Muscle of back (tissue), 13 donors: ENCODE measurements at places on chromosomes 5 and 9. TPM values are rescaled to one million over a fixed set of nuclear protein-coding genes. Genes with fewer than 3 reads are reported as not detected.

- DNase-seq: no peak
These were observed 6.1 kb downstream of the IL12B start for GRCh38 chr5:159324102-159324755.

- DNase-seq: no peak
These were observed 215.6 kb downstream of the C9orf50 start for GRCh38 chr9:129405089-129405826.

DNA sequence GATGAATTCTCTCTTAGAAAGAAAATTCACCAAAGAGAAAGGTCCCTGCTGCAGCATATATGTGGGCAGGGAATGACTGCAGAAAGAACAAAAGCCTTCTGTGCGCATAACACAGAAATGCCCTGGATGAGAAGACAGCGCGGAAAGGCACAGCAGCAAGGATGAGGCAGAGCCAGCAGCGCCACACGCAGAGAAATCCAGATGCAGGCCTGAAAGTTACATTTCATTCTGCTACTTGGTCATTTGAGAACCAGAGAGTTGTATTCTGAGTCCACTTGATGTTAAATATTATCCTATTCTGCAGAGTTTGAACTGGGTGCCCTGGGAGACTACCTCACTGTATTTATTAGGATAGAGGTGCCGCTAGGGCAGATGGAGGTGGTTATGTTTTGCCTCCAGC is 68.5 kb downstream of the GLDC start:
- no peak for DNase-seq

DNA sequence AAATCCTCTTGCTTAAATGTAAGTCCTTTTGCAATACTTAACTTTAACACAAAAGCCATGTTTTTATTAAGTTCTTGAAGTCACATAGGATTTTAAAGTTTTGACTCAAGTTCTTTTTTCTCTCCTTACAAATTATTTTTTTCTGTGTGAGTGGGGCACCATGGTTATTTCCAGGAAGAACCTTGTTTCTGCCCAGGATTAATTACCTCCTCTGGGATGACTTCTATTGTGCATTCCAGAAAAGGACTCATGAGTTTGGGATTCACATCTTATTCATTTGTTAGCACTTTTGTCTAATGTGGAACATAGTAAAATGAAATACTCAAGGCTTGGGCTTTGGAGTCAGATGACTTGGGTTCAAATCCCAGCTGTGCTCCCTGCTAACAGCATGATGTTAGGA is 421.4 kb upstream of the WWC1 start:
- DNase-seq: no peak

DNA sequence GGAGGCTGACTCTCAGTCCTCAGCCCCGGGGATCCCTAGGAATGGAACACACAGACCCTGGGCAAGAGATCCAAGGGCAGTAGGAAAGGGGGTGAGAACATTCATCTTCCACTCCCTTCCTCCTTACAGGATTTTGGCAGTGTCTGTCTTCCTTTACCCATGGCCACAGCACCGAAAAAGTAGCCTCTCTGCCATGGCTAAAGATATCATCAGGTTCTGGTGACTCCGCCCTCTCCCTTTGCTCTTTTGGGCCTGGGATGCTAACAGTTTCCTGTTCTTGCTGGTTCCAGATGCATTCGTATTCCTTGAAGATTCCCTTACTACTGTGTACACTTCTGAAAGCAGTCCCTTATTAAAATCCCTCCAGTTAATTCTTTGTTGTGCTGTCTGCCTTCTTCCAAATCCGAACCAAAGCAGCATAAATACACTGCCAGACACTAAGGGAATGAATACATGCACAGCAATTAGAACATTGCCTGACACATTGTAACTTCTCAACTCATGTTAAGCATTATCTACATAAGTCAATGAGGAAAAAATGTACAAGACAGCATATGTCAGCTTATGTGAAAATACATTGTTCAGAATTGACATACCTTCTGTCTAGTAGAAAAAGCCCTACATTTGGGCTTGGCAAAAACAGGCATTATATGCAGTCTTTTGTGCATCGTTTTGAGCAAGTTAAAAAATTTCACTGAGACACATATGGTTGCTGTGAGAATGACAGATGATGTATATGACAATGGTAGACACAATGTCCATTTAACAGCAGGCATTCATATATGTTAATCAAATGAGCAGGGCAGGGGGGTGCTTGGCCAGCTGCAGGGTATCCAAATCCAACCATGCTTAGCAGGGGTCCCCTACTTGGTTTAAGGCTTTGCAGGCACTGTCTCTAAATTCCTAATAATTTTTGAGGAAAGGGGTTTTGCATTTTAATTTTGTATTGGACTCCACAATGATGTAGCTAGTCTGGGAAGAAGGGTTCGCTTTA is 58.8 kb upstream of the RAI14 start:
- DNase-seq: no peak

GRCh38 chr9:122201641-122202040 is 27.1 kb downstream of the LHX6 start:
- DNase-seq: no peak

GRCh38 chr9:32376285-32376684 is 8.2 kb upstream of the ACO1 start:
- DNase-seq: no peak

DNA sequence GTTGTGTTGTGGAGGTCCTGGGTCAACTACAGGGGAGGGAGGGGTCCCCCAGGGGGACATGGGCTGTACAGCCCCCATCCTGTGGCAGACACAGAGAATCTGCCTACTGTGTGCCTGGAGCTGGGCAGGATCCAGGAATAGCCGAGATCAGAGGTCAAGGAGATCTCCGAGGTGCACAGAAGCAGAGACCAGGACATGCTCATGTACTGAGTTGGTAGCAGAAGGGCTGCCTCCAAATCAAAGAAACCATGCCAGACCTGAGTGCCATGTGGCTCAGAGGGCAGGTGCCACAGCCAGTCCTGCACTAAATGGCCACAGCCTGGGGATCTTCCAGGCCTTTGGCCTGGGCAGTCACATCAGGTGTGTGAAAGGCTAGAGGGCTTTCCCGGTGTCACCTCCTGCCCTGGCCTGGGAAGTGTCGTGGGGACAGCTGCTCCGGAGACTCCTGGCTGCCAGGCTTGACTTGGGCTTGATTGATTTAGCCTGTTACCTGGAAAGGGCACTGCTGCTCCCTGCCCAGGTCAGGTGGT is 27.8 kb downstream of the GSN start:
- no peak for DNase-seq

- DNase-seq: no peak
These were observed 262.5 kb downstream of the GOLPH3 start for GRCh38 chr5:31911291-31912265.

DNA sequence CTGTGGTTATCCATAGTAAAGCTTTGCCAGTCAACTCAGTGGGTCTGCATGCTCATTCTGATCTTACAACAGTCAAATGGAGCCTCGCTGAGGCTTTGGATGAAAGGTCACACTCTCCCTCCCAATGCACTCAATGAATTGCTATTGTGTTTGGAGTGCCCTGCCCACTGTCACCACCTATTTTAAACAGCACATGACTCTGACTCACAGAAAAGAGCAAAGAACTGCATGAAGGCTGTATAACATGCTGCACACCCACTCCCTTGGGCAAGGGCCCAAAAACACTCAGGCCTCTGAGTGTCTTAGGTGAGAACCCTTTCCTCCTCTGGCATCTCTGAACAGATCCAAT is 118.7 kb upstream of the CCDC112 start:
- no peak for DNase-seq

DNA sequence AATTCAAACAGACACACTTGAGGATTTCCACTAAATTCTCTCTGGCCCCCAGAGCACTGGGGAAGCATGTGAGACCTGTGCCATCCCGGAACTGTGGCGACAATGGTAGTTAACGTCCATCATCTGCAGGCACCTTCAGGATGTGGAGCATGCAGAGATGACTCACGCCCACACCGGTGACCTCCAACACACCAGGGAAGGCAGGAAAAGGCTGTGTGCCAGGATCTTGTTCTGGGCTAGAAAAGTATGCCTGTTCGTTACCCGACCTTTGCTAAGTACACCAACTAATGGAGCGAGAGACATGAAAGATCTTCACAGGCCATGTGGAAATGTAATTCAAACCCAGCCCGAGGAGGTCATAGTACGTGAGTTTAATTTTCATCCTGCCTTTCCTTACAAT is 208.8 kb downstream of the MELK start:
- no peak for DNase-seq

GRCh38 chr5:154794525-154795234 is 39.5 kb downstream of the LARP1 start:
- no peak for DNase-seq

- DNase-seq: no peak
These were observed 93.5 kb downstream of the PPP2R2B start for GRCh38 chr5:146785065-146785464.

DNA sequence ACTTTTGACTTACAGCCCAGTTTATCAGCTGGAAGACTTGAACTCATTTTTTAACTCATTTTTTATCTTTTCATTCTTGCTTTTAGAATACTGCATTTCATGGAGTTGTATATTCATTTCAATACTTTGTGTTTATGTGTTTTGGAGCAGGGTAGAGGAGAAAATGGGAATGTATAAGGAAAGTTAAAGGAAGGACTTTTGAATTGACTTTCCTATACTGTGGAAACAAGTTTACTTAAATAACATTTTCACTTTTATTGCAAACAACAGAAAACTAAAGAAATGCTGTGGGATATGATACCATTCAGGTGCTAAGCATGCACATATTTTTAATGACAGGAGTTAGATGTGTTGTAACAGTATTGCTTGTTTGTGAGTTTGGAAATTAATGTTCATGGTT is 11.7 kb downstream of the NIPBL start:
- DNase-seq: no peak

GRCh38 chr5:154077696-154078095 is 38.9 kb downstream of the MFAP3 start:
- DNase-seq: no peak

DNA sequence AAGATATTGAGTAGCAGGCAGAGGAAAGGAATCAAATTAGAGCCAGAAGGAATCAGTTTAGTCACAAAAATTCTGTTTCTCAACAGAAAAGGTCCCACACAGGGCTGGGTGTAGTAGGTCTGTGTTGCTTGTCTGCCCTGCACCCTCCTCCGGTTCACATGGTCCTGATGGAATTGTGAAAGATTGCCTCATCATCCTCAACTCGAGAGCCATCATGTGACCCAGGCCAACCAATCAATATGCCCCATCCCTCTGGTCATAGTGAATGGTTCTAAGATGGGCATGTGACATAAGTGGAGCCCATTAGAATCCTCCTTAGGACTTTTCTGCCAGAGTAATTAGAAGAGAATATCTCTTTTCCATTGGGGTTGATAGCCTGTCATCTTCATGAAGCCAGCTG is 56.7 kb upstream of the RAD23B start:
- no peak for DNase-seq

GRCh38 chr5:51411921-51412325 is 28.7 kb downstream of the ISL1 start:
- DNase-seq: no peak

DNA sequence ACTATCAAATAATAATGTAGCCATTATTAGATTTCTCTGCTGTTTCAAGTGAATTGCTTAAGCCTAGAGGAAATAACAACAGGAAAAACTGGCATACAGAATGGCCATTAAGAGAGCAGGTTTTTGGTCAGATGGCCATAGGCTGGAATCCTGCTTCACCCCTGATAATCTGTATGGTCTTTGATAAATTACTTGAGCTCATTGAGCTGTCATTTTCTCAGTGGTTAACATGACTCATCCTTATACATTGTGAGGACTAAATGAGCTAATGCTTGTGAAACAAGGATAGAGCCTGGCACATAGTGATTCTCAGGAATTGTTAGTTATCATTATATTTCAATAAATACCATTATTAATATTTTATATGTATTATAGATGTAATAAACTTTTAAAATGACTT is 516.5 kb downstream of the KIF4B start:
- DNase-seq: no peak

- no peak for DNase-seq
These were observed 17.8 kb upstream of the IFNB1 start for GRCh38 chr9:21095561-21095960.

DNA sequence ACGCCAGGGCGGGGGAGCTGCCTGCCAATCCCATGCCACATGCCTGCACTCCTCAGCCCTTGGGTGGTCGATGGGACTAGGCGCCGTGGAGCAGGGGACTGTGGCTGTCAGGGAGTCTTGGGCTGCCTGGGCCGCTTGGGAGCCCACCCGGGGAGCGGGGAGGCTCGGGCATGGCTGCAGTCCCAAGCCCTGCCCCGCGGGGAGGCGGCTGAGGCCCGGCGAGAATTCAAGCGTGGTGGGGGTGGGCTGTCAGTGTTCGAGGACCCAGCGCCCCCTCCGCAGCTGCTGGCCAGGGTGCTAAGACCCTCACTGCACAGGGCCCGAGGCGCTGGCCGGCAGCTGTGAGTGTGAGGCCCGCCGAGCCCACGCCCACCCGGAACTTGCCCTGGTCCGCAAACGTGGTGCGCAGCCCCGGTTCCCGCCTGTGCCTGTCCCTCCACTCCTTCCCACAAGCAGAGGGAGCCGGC is 83.2 kb upstream of the DMRTA1 start:
- no peak for DNase-seq

DNA sequence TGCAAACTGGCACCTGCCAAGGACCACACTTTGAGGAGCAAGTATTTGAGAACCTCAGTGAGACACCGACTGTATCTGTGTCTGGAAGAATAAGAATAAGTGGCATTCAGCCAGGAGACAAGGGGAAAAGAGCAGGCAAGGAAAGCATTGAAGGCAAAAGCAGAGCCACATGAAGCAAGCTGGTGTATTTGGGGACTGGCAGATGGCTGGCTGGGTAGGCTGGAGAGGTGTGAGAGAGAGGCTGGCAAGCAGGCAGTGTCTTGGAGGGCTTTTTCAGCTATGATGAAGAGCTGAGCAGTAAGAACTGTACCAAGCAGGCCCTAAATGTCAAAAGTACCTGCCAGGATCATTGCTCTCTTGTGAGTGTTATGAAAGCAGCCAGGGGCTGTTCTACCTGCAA is 14.1 kb upstream of the C5orf58 start:
- no peak for DNase-seq

DNA sequence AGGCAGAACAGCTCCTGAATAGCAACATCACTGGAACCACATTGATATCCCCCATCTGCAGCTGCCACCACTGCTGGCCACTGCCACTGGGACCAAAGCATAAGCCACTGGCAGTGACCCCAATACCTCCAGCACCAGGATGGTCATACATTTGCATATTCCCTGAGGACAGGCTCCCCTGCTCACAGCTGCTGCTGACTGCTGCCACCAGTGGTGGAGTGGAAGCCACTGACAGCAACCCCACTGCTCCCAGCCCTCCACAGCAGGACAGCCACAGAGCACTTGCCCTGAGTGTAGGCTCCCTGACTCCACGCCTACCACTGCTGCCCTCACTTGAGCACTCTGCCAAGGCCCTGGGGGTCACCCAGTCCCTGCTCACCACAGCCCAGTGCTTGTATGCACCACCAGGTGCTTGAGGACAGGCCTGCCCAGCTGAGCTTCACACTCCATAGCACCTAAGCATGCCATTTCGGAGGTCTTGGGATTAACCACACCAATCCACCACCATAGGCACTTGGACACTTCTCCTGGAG is 327.4 kb upstream of the RPS23 start:
- DNase-seq: no peak

- no peak for DNase-seq
These were observed 14.4 kb downstream of the STK10 start for GRCh38 chr5:172173564-172174153.

The PRR16 gene
- 21.3 TPM for polyA plus RNA-seq

The CDH6 gene
- polyA plus RNA-seq: 5.6 TPM

The LURAP1L gene
- polyA plus RNA-seq: 12.1 TPM

The SLC46A2 gene
- not detected for polyA plus RNA-seq

The MAP3K1 gene
- polyA plus RNA-seq: 14.8 TPM

The HRCT1 gene
- 1.1 TPM for polyA plus RNA-seq

The ADAMTS12 gene
- polyA plus RNA-seq: 28.8 TPM

The FOXD4L4 gene
- not detected for polyA plus RNA-seq

The DNAJB5 gene
- 41.5 TPM for polyA plus RNA-seq

The CA9 gene
- 0.42 TPM for polyA plus RNA-seq

The KCNT1 gene
- 5.1 TPM for polyA plus RNA-seq

The TAF1L gene
- polyA plus RNA-seq: 0.07 TPM
